ENCODE measurements at places on chromosomes 7 and 10. TPM values are rescaled to one million over a fixed set of nuclear protein-coding genes. Genes with fewer than 3 reads are reported as not detected.

DNA sequence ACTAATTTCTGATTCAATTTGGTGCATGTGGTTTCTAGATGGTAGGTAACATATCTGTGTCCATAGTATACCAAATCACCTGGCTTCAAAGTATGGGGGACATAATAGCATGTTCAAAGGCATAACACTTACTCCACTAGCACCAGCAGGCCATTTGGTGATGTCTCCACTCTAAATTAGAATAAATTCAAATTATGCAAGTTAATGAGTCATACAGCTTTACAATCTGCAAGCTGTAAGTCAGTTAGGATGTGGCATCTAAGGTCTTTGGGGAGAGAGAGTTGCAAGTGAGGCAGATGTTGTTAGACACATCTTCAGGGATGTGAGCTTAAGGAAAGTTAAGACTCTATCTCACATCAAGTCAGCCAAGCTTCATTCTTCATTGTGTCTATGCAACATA, 506.4 kb upstream of the GRM3 start:
- no peak for ATAC-seq

- no peak for ATAC-seq
Observed at GRCh38 chr7:40122940-40123254, 11.5 kb downstream of the MPLKIP start.

GRCh38 chr10:118838364-118838763, 83.6 kb upstream of the CACUL1 start:
- no peak for ATAC-seq

Gene PRKCQ
- total RNA-seq = 3.0 TPM

GRCh38 chr7:128948976-128949760, 11.4 kb downstream of the IRF5 start:
- ATAC-seq = peak; percentile 14

- ATAC-seq = no peak
Observed at GRCh38 chr7:137017221-137017620, 148.8 kb downstream of the CHRM2 start.

DNA sequence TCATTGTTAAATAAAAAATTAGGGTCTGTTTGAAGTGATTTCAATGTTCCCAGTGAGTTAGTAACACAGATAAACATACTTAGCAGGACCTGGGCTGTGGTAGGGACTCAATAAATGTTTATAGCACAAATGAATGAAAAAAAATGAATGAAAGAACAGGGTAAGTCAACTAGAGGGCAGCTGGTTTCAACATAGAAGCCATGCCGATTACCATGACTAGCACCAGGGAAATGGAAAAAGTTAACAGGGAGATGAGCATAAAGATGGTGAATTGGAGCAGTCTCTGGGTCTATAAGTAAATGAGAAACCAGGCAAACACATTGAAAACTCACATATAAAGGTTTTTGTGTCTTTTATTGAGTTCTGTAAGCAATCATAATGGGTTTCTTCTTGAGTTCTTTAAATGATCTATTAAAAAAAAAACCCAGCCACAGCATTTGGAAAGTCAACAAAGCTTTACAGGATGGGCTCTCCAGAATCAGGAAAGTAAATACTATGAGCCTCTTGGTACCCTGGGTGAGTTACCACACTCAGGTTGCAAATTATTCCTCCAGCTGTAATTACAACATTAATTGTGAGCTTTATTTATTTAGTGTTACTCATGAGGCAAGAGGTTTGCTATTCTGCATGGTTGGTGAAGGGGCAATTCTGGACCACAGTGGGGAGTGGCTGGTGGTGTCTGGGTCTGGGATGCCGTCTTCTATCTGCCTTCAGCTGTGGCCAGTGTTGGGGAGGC, 46.1 kb upstream of the MTPN start:
- no peak for ATAC-seq

- no peak for ATAC-seq
Observed at GRCh38 chr10:86967481-86967941, 771 bp upstream of the ADIRF start.

Gene MMD2
- not detected for total RNA-seq

Gene RNF32
- total RNA-seq = 0.35 TPM

DNA sequence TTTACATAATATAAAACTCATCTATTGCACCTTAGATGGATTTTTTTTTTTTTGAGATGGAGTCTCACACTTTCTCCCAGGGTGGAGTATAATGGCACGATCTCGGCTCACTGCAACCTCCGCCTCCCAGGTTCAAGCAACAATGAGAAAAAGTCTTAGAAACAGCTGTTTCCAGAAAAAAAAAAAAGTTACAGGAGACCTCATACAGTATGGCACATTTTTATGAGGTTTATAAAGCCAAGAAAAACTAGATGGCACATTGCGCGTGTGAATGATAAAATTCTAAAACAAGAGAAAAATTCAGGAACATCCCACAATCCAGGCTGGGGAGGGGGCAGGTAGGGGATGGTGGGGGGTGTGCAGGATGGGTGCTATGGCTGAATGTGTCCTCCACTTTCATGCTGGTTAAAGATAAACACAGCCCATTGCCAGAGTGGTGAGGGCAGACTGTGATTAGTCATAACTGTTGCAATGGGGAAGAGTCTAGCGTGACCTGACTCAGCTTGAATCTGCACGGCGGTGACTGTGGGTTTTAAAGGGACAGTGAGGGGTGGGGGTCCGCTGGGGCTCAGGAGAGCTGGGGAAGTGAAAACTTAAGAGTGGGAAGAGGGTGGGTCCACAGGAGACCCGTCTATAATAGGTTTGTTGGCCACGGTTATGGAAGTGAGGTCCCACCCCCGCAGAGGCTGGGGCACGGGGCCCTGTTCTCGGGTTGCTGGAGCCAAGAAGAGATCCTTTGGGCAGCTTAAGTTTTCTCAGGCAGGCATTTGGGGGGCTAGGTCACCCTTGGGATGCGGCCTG, 11.9 kb upstream of the LRRC27 start:
- no peak for ATAC-seq

DNA sequence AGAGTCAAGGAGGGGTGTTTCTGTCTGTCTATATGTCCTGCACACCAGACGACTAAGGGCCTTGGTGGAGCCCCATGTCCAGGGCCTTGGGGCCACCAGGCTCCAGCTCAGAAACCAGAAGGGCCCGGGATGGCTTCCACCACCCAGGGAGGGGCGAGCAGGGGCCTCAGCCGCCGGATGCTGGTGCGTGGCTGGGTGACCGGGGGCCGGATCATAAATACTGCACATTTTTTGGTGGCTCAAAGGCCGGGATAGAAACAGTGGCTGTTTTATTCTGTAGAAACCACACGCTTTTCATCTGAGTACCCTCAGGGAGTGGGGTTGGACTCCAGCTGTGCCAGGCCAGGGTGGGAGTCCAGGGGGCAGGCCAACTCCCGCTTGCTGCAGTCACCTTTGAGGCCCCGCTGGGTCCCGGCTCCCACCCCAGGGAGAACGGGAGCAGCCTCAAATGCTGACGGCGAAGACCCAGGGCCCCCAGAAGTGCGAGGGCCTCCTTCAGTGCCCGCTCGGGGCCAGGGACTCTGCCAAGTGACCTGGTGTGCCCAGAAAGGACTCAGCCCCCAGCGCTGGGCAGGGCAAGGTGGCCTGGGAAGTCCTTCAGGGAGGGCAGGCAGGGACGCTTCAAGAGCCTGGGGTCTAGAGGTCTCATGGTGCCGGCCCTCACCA, 28.2 kb downstream of the PDGFA start:
- ATAC-seq = no peak

GRCh38 chr10:14126697-14127440, 203.9 kb downstream of the FRMD4A start:
- ATAC-seq = no peak

DNA sequence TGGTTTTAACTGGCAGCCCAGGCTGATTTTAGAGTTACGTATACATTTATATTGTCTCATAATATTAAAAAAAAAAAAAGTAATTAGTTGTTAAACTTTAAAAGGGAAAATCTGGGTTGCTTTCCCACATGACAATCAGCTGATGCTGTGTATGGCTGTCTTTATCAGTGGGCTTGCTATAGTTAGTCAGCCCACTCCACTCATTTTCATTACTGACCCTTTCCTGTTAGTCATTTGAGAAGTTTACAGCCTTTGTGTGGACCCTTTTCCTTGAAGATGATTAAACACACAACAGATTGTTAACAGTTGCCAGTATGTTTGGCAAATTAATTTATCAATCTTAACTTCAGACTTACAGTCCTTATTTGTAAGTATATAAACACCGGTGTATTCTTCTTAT, 164.5 kb upstream of the AGR3 start:
- ATAC-seq = no peak

Gene NAT16
- not detected for total RNA-seq

GRCh38 chr7:17554341-17555015, 256.0 kb downstream of the AHR start:
- no peak for ATAC-seq

DNA sequence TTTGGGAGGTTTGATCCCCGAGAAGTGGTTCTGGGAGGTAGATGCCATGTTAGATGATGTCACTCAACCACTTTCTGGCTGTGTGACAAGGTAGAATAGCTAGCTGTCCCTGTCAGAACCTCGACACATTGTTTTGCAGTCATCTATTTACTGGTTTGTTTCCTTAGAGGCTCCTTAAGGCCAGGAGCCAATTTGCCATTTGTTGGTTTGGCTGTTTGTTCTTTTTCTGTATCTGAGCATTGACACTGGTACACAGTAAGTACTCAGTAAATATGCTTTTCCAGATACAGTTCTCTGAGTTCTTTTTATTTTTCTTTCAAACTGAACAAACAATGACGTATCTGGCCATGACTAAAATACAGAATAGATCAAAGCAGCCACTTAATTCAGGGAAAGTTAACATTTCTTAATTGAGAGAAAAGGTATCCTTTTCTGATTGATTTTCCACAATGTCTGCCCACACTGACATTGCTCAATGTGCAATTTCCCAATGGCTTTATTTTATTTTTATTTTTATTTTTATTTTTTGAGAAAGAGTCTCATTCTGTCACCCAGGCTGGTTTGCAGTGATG, 121.6 kb downstream of the SPAG6 start:
- no peak for ATAC-seq

Gene RET
- total RNA-seq = 1.4 TPM

DNA sequence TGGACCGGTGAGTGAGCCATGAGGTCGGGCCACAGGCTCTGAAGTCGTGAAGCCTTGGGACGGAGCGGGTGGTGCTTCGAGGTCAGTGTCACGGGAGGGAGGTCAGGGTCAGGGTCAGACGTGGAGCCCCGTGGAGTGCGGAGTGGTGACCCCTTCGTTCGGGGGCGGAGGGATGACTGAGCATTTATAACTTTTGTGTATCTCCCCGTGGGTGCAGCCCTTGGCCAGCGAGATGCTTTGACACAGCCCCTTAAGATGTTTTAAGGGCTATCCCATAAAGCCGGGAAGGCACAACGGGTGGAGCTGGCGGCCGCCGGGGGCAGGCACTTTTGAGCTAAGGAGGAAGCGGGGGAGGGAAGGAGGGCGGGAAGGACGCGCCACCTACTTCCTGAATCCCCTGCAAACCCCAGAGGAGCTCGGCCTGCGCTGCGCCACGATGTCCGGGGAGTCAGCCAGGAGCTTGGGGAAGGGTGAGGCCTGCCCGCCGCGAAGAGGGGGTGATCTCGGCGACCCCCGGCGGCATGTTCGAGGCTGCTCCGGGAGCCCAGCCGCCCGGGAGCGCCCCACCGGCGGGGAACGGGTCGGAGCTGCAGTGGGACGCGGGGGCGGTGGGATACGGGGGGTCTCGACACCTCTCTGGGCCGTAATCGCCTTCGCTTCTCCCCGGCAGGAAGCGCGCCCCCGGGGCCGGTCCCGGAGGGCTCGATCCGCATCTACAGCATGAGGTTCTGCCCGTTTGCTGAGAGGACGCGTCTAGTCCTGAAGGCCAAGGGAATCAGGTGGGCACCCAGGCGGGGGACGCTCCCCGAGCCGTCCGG, at the start of gene GSTO1:
GSTO1 (plus strand) TSS at position 400 of the 818 bp plus-strand sequence; CDS start at position 437, 37 bp downstream.
- peak; percentile 87 for ATAC-seq

Gene ADRA2A
- total RNA-seq = 1.8 TPM

Gene MMP21
- not detected for total RNA-seq

Gene HYAL4
- total RNA-seq = not detected

- no peak for ATAC-seq
Observed at GRCh38 chr7:112500619-112501018, 19.8 kb downstream of the LSMEM1 start.

DNA sequence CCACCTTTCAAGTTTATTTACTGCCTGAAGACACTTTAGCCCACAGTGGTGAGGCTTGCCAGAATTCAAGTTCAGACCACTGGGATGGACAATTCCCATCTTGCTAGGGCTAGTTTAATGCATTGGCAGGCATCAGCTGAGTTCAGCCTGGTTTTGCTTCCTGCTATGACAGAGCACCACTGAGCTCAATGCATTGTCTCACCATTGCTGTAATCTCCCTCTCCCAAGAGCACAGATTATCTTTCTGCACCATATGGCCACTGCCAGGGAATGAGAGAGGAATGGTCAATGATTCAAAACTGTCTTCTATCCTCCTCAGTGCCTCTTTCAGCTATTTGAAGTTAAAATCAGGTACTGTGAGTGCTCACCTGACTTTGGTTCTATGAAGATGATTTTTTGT, 160.8 kb downstream of the XPNPEP1 start:
- no peak for ATAC-seq

- no peak for ATAC-seq
Observed at GRCh38 chr10:930625-931325, 730 bp downstream of the LARP4B start.

Gene RBP3
- not detected for total RNA-seq

- ATAC-seq = no peak
Observed at GRCh38 chr10:31526178-31526577, 207.2 kb downstream of the ZEB1 start.

DNA sequence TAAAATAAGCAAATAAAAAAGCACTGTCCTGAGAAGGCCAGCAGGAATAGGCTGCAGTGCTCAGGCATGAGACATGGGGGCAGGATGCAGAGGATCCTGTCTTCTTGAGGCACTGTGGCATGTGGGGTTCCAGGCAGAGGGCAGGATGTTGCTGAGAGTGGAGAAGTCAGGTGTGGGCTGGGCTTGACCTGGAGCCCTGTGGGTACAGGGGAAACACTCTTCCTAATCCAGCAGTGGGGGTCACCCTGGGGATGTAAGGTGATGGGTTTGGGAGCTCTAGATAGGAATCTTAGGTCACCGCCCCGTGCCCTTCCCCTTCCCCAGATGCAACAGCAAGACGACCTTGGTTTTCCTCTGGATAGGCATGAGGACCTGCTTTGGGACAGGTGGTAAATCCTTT, 13.6 kb downstream of the SUMF2 start:
- no peak for ATAC-seq

GRCh38 chr7:92266415-92267241, 20.9 kb downstream of the ANKIB1 start:
- ATAC-seq = no peak

DNA sequence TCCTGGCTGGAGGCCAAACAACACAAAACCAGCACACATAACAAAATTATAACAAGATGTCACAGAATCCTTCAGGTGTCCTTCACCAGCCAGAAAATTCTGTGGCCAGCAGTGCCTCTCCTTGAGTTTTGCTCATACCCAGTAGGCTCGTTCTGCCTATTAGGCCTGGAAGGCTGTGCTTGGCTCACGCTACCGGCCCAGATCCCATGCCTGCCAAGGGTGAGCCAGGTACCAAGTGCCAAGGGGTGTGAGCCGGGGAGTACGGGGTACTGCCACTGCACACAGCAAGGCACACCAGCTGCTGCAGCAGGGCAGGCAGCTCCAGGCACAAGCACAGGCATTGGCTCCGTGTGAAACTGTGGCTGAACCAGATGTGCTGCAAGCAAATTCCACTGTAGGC, 1562.0 kb downstream of the REEP3 start:
- ATAC-seq = no peak

Gene ANKRD7
- 2.9 TPM for total RNA-seq

Data from gastroesophageal sphincter (tissue), 4 donors.